H1 (cell line): ENCODE measurements at places on chromosomes 12 and 14. TPM values are rescaled to one million over a fixed set of nuclear protein-coding genes. Genes with fewer than 3 reads are reported as not detected.

TMEM132C gene
- total RNA-seq = 0.59 and 0.76 TPM in 2 replicates

EGLN3 gene
- total RNA-seq = 24.4 and 27.3 TPM in 2 replicates

ZC3H10 gene
- total RNA-seq = 11.2 and 12.5 TPM in 2 replicates

WSB2 gene
- 58.2 and 70.0 TPM in 2 replicates for total RNA-seq

CMA1 gene
- total RNA-seq = not detected in 2 replicates

NOS1 gene
- 1.9 and 2.0 TPM in 2 replicates for total RNA-seq

SLC38A4 gene
- 15.4 and 15.5 TPM in 2 replicates for total RNA-seq

KLRC2 gene
- not detected in 2 replicates for total RNA-seq

ASCL1 gene
- total RNA-seq = not detected in 2 replicates

SERPINA6 gene
- total RNA-seq = not detected in 2 replicates

SMCO2 gene
- total RNA-seq = 0.73 and 0.80 TPM in 2 replicates

DNA sequence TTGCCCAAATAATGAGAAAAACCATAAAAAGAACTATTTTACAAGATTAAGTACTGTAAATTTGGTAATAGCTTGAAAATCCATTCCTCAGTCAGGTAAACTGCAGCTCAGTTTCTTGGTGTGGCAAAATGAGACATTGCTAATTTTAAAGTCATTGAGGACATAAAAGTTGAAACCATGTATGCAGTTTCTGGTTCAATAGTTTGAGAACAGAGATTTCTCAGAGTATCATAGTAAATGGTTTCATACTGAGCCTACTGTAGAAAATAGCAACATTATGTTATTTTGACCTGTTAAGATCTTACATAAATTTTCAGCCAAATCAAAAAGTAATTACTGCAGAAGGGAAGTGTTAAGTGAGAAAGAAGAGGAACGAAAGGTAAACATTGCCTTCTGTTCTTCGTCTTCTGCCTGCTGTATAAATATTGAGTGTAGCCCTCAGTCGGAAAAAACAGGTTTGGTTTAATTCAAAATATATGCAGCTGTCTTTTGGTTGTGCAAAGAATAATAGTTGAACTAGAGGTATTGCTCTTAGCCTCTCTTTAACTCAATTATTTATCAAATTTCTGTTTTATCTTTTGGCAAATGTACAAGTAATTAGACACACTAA lies 119.6 kb downstream of the SYNE2 start:
- H3K4me3 ChIP-seq = no peak overlapping the region
- no peak overlapping the region for H3K27ac ChIP-seq
- no peaks in the 10 kb centered on the region for H3K27me3 ChIP-seq
- H3K36me3 ChIP-seq = no peaks in the 10 kb centered on the region
- no peak for DNase-seq

DNA sequence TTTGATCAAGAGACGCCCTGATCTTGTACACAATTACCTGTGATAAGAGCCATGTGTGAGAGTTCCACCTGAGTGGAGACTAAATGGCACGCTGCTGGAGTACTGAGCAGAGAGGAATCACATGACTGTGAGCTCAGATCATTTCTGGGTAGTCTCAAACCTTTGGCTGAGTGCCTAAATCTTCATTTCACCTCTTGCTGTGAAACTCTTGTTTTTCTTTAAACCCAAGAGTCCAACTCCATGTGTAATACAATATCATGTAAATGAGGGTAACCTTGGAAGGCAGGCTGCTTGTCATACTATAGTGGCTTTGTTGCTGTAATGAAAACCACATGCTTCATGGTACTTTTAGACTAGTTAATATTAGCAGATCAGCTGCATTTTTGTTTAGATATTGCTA lies 156.9 kb downstream of the CAND1 start:
- no peaks in the 10 kb centered on the region; the same call in 1 of the 2 replicates for H3K4me1 ChIP-seq
- H3K27ac ChIP-seq = no peak overlapping the region
- no peaks in the 10 kb centered on the region for H3K27me3 ChIP-seq
- H3K36me3 ChIP-seq = no peaks in the 10 kb centered on the region

- no peak for DNase-seq
- H3K36me3 ChIP-seq = no peaks in the 10 kb centered on the region
- H3K4me3 ChIP-seq = no peak overlapping the region
- H3K27me3 ChIP-seq = no peaks in the 10 kb centered on the region
- no peak overlapping the region for H3K27ac ChIP-seq
These were observed 217.4 kb downstream of the ACSS3 start for GRCh38 chr12:81295251-81295650.

DNA sequence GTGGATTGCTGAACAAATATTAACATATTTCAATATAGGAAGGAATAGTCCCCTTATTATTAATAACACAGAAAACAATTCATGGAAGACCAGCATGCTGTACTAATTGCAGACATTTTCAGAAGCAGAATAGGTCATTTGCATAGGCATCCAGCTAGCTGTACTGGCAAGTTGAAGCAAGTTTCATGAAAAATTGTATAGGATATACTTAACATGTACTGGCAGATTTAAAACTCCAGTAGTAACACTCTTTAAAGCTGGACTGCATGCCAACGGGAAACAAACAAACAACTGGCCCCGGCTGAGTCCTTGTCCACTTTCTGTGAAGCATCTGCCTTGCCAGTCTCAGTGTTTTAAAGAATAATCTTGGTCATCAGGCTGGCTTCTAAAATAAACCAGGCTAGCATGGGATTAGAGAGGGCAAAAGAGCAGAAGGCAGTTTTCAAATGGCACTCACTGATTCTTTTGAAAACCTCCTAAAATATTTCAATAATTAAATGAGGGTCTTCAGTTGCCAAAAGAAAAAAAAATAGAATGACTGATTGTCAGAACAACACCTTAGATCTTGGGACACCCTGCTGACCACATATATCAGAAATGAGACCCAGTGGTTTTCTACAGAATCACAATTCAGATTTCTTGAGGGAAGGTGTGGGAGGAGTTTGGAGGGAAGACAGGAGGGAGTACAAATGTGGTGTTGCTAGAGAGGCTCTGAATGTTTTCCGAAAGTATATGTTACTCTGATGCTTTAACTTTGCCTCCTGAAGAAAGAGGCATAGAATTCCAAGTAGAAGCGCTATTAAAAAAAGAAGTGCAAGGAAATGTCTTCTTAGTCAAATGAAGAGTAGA lies 122.5 kb upstream of the KRAS start:
- no peaks in the 10 kb centered on the region for H3K36me3 ChIP-seq
- H3K4me1 ChIP-seq = no peaks in the 10 kb centered on the region
- DNase-seq = no peak

- no peak overlapping the region for H3K4me3 ChIP-seq
- no peaks in the 10 kb centered on the region for H3K27me3 ChIP-seq
- no peak overlapping the region for H3K27ac ChIP-seq
- no peak for DNase-seq
- peaks cover 7% of the 10 kb centered on the region for H3K36me3 ChIP-seq
These were observed 63.9 kb downstream of the IPO8 start for GRCh38 chr12:30631740-30632139.

GRCh38 chr14:105168979-105169507 lies 467 bp upstream of the JAG2 start:
- DNase-seq = no peak
- peak overlapping the region; percentile 29; the same call in 1 of the 2 replicates for H3K4me3 ChIP-seq
- H3K27me3 ChIP-seq = peaks cover 9% of the 10 kb centered on the region
- H3K27ac ChIP-seq = no peak overlapping the region

- H3K4me3 ChIP-seq = no peak overlapping the region
- H3K36me3 ChIP-seq = no peaks in the 10 kb centered on the region
- no peaks in the 10 kb centered on the region for H3K27me3 ChIP-seq
- DNase-seq = no peak
These were observed 2.0 kb upstream of the ANG start for GRCh38 chr14:20686386-20687143.

GRCh38 chr12:130640901-130641300 lies 75.2 kb downstream of the RIMBP2 start:
- no peak overlapping the region for H3K27ac ChIP-seq
- H3K4me1 ChIP-seq = no peaks in the 10 kb centered on the region
- DNase-seq = no peak
- no peak overlapping the region for H3K4me3 ChIP-seq
- H3K27me3 ChIP-seq = no peaks in the 10 kb centered on the region
- H3K36me3 ChIP-seq = no peaks in the 10 kb centered on the region

- H3K4me3 ChIP-seq = no peak overlapping the region
- no peak overlapping the region for H3K27ac ChIP-seq
- no peaks in the 10 kb centered on the region for H3K36me3 ChIP-seq
- H3K4me1 ChIP-seq = 0 out of 2 replicates have a peak, but pooled peaks cover 6% of the 10 kb centered on the region
These were observed 86.4 kb downstream of the SCN8A start for GRCh38 chr12:51677284-51677968.

- H3K27ac ChIP-seq = no peak overlapping the region
- H3K4me1 ChIP-seq = peaks cover 3% of the 10 kb centered on the region; the same call in 1 of the 2 replicates
- H3K4me3 ChIP-seq = no peak overlapping the region
- 0 out of 2 replicates have a peak, but pooled peaks cover 4% of the 10 kb centered on the region for H3K27me3 ChIP-seq
- no peak for DNase-seq
- H3K36me3 ChIP-seq = no peaks in the 10 kb centered on the region
These were observed 3.5 kb downstream of the TGFB3 start for GRCh38 chr14:75978249-75978731.

GRCh38 chr14:89108608-89109007 lies 284.2 kb downstream of the TTC8 start:
- H3K27ac ChIP-seq = no peak overlapping the region
- no peaks in the 10 kb centered on the region for H3K4me1 ChIP-seq
- no peaks in the 10 kb centered on the region; the same call in 1 of the 2 replicates for H3K27me3 ChIP-seq

DNA sequence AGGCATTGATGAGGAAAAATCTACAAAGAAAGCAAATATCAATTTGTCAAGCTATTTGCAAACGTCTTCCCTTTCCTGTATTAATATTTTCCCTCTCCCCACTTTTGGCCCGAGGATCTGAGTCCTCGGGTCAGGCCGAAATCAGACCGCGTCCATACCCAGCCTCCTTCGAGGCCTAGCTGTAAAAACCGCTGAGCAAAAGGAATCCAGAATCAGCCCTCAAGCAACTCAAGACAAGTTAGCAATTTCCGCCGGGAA lies 353 bp upstream of the MAPK1IP1L start:
- peak overlapping the region; percentile 97 for H3K4me3 ChIP-seq
- H3K36me3 ChIP-seq = no peaks in the 10 kb centered on the region
- no peaks in the 10 kb centered on the region for H3K27me3 ChIP-seq
- DNase-seq = no peak
- H3K27ac ChIP-seq = peak overlapping the region; percentile 46; the same call in 1 of the 2 replicates

- no peaks in the 10 kb centered on the region for H3K4me1 ChIP-seq
- no peak overlapping the region for H3K4me3 ChIP-seq
- no peak for DNase-seq
These were observed 24.0 kb downstream of the SSH1 start for GRCh38 chr12:108833355-108833733.

- DNase-seq = peak; percentile 44
- no peaks in the 10 kb centered on the region for H3K27me3 ChIP-seq
- H3K4me3 ChIP-seq = no peak overlapping the region
- H3K36me3 ChIP-seq = no peaks in the 10 kb centered on the region
- no peak overlapping the region for H3K27ac ChIP-seq
These were observed 377.6 kb downstream of the FLRT2 start for GRCh38 chr14:85907536-85907935.
